Iris pigment epithelial cell (primary cell): ENCODE measurements at places on chromosomes 5 and 9.

DNA sequence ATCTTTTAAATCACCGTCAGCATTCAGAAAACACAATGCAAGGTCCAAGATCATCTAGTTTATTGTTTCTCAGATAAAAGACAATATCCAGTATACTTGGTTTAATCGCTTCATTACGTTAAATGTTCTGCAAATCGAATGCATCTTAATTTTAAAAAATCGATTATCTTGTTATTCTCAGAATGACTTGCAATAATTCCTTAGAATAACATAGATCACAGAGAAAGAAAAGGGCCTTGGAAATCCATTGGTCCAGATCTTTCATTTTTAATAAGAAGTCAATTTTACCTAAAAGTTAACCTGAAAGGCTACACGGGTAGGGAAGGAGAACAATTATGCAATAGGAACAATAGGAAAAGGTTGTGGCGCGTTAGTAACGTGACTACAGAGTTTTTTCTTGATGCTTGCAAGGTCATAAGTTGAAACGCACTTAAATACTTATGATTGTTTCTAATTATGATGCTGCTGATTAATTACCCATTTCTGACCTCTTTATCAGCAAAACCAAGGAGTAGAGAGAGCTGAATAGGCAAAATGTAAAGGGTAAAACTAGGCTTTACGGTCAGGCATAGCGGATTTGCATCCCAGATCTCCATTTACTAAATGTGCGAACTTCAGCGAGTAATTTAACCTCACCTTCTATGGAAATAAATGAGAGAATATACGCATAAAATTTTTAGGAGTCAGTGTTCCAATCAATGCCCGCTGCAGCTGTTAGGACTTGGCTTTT, 769 bp upstream of the LYRM7 start:
- no peak for DNase-seq

DNA sequence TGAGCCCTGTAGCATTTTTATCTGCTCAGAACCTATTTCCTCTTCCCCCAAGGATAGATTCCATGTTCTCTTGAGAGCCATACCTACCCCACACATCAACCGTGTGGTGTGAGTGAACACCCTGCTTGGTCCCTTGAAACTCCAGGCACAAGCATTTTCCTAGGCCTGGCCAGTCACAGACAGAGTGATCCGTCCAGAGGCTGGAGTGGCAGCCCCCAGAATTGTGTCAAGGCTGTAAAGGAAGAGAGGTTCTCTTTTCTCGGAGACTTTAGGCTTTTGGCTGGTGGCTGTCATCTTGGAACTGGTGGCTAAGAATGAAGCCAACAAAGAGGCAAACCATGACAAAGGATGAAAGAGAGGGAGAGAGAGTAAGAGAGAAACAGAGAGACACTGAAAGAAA, 66.0 kb downstream of the ARHGEF37 start:
- no peak for DNase-seq

DNA sequence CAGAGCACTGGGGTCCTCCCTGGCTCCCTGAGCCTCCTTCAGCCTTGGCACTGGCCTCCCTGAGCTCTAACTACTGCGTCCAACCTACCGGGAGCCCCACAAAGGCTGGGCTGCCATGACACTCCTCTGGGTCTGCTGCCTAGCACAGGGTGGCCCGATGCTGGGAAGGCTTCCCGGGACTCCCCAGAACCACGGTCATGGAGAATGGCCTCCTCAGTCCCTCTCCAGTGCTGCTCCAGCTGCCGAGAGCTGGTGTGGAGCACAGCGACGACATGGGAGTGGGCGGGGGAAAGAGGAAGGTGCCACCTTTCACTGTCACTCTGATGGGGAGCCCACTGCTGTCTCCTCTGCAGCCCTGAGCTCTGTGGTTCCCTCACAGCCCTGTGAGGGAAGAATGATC, 61.5 kb upstream of the RNF130 start:
- no peak for DNase-seq

GRCh38 chr5:172453206-172453985, 929 bp downstream of the SH3PXD2B start:
- peak; percentile 76 for DNase-seq
